Stimulated activated CD8-positive, alpha-beta memory T cell treated with anti-CD3 and anti-CD28 coated beads, Interleukin-15, amount 100 ng/mL, for 1 hour (primary cell): ENCODE measurements at places on chromosomes 12 and 14.

DNA sequence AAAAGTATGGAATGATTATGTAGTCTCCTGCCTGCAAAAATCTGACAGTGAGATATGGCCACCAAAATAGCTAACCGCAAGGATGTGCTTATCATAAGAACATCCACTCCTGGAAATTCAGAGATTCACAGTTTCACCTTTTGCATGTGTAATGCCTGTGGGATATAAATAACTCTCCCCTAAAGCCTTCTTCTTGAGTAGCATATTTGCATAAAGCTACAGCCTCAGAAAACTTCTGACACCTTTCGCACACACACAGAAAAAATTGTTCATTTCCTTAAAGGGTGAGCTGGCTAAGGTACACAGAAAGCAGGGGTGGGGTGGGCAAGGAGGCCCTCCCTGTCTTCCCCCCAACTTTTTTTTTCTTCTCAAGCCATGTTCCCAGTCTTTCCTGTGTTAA, 3.1 kb upstream of the IGF1 start:
- no peak for DNase-seq

DNA sequence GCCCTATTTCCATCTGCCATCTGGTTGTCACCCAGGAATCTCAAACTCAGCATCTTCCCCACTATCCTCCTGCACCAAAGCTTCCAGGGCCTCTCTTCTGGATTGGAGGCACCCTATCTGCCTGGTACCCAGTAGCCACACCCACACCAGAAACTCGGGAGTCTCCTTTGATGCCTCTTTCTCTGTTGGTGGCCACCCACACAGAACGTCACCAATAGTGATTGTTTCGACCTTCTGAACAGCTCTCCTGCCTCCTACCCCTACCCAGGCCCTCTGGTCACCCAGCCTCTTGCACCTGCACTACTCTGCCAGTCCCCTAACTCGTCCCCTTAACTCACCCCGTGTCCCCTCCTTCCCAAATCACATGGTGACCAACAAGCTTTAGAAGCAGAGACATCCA, 95.0 kb downstream of the IRF2BPL start:
- DNase-seq, result no peak

GRCh38 chr12:91817517-91817916, 328.1 kb downstream of the BTG1 start:
- no peak for DNase-seq

DNA sequence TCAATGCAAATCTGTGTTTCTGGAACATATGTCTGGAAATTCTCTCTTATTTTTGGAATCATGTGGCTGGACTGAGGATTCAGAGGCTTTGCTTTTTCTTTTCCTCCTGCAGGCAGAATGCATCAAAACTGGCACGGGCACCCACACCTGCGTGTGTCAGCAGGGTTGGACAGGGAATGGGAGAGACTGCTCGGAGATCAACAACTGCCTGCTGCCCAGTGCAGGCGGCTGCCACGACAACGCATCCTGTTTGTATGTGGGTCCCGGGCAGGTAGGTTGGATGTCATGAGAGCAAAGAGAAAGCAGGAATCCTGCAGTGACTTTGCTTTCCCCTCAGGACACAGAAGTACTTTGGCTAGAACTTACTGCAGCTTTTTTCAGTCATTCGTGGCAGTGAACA, 90.3 kb downstream of the STAB2 start:
- no peak for DNase-seq

DNA sequence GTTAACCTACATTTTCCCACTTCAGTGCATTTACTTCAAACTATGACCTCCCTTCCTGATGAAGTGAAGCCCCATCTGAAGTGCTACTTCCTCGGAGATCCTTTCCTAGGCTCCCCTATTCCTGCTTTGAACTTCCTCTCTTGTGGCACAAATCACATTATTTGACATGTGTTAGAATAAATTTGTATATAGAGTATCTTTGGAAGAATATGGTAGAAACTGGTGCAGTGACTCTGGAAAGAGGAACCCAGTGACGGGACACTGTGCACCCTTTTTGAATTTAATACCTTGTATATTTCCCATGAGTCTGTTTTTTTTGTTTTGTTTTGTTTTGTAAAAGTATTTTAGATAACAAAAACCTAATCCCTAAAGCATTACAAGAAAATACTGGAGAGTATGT, 66.4 kb upstream of the SRSF5 start:
- no peak for DNase-seq

- DNase-seq, result no peak
Measured at GRCh38 chr12:18421867-18422266, 160.5 kb downstream of the PIK3C2G start.

DNA sequence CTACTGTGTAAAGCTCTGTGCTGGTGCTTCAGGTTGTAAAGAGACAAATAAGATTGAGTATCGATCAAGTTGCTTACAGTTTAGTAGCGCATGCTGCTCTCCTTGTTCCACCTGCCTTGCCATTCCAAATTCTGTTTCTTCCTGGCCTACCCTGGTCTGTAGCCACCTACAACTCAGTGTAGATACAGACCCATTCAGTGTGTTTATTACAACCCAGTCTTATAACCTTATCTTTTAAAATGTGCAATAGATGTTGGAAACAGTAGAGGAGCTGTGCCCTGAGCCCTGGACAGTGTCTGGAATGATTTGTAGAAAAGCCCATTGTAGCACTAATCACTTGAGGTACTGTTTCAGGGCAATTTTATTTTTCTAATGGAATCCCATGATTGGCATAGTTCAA, 68.5 kb downstream of the DIP2B start:
- DNase-seq, result no peak

DNA sequence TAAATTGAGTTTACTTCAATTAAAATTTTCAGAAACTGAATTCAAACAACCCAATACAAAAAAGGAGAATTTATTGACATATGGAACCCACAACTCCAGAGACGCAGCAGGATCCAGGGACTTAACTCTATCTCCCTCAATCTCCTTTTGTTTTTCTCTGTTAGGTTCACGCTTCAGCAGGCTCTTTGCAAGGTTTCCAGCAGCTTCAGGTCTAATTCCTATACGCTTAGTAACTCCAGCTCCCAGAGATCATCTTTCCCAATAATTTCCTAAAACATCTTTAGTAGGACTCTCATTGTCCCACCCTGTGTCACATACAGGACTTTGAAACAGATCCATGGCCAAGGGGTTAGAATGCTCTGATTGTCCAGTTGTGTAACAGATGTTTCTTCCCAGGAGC, 175.2 kb downstream of the RMST start:
- DNase-seq, result no peak

GRCh38 chr12:124087266-124088051, 114.4 kb downstream of the ZNF664 start:
- no peak for DNase-seq

DNA sequence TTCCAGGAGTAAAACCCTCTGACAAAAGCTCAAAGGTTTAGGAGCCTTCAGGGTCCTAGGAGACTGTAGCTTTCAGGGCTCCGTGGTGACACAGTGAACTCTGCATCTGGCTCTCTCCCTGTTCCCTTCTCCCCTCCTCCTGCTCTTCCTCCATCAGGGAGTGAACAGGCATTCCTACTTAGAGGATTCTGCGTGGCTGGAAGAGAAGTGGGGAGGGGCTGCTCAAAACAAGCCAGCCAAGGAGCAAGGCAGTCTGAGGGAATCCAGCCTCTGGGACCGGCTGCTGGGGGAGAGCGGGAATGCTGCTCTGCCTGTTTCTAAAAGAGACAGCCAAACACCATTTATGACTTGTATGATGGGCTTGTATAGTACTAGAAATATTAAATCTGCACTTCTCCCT, 49.5 kb downstream of the RBMS2 start:
- DNase-seq, result no peak

GRCh38 chr14:21703357-21704326, 30.0 kb upstream of the OR4E1 start:
- DNase-seq, result no peak

- DNase-seq, result no peak
Measured at GRCh38 chr12:121295746-121296617, 527 bp downstream of the CAMKK2 start.

DNA sequence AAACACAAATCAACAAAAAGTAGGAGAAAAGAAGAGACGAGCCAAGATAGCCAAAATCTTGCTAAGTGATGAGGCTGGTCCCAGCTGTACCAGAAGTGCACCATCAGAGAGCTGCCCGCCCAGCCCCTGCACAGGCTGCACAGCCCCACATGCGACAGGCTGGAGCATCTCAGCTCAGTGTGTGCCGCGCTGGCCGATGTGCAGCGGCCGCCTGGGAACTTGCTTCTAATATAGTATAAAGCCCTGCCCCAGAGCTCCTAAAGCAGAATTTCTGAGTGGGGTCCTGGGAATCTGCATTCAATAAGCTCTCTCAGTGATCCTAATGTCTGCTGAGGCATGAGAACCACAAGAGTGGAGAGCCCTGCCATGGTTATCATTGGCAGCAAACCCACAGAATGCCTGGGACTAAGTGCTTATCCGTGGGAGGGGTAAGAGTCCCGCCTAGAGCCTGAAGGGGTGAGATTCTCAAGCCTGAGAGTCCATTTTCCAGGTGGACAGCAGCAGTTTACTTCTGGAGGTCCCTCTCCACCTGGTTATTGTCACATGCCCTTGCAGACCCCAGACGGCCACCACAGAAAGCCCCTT, 171.6 kb downstream of the DPF3 start:
- no peak for DNase-seq

DNA sequence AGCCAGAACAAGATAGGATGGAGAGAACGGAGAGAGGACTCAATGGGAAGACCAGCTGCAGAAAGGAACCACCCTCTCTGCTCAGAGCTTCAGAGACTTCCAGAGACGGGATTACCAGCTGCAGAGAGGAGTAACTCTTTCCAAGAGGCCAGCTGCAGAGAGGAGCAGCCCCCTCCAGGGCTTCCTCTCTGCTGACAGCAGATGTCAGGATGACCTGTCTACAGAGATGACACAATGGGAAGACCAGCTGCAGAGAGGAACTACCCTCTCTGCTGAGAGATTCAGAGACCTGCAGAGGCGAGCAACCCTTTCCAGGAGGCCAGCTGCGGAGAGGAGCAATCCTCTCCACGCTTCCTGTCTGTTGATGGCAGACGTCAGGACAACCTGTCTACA, 61.8 kb downstream of the KLRG1 start:
- no peak for DNase-seq

GRCh38 chr12:6819106-6820030, 2.3 kb upstream of the GPR162 start:
- DNase-seq, result no peak

DNA sequence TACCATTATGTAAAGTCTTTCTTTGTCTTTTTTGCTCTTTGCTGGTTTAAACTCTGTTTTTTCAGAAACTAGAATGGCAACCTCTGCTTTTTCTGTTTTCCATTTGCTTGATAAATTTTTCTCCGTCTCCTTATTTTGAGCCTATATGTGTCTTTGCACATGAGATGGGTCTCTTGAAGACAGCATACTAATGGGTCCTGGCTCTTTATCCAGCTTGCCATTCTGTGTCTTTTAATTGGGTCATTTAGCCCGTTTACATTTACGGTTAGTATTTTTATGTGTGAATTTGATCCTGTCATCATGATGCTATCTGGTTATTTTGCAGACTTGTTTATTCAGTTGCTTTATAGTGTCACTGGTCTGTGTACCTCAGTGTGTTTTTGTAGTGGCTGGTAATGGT, 207.9 kb upstream of the TMEM260 start:
- DNase-seq, result no peak

GRCh38 chr14:24437020-24437735, 5.4 kb downstream of the SDR39U1 start:
- no peak for DNase-seq

GRCh38 chr12:20696181-20696905, 1.2 kb downstream of the SLCO1C1 start:
- DNase-seq, result no peak

GRCh38 chr12:109432431-109432830, 44.7 kb downstream of the KCTD10 start:
- no peak for DNase-seq

DNA sequence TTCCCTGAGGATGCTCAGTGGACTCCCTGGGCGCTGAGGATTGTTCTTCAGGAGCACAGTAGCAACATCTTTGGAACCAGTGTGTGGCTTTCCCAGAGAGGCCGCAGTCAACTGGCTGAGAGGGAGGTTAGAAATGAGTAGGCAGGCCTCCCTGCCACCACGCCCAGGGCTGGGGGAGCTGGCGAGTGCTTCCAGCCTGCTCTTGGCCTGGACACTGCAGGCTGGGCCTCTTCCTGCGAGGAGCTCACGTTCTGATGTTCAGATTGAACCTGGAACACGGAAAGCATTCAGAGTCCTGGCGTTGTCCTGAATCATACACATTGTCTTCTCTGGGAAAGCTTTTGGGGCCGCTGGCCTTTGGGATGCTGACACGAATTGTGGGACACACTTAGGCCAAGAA, 15.6 kb downstream of the TSPAN9 start:
- no peak for DNase-seq

- DNase-seq, result no peak
Measured at GRCh38 chr12:61538951-61539350, 721.3 kb upstream of the USP15 start.

- DNase-seq, result no peak
Measured at GRCh38 chr14:30115756-30116155, 188.1 kb upstream of the PRKD1 start.

DNA sequence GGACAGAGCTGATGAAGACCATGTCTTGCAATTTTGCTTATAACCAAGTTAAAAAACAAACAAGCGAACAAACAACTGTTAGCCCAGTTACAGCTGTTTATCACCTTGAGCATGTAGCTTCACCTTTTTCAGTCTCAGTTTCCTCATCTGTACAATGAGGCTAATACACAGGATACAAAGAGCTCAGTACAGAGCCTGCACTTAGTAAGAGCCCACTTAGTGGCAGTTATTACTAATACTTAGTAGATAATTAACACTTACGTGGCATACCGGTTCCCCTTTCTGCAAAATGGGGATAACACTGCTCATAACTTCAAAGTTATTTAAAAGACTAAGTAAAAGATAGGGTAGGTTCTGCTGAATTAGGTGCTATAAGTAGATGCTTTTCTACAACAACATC, 228.0 kb downstream of the MON2 start:
- DNase-seq, result no peak

DNA sequence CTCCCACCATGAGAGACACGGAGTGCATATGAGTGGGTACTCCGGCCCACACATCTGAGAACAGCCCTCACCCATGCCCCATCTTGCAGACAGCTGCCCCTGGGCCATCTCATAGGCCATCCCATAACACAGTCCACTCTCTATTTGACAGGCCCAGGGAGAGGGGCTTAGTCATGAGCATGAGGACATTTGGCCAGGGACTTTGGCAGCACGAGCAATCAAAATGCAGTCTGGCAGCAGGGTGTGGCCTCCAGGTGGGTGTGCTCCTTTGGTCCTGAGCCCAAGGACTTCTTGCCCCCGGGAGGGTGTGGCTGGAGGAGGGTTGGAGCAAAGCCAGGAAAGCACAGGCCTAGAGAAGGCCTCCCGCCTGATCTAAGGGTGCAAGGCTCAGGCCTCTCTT, 25.6 kb downstream of the EMP1 start:
- no peak for DNase-seq

GRCh38 chr12:3036901-3037600, 40.1 kb upstream of the TSPAN9 start:
- DNase-seq, result no peak
